ENCODE measurements at places on chromosomes 11 and 22.

- peak; percentile 97 for DNase-seq
- H3K36me3 ChIP-seq = peaks cover 70% of the 10 kb centered on the region
Observed at GRCh38 chr11:118338637-118339061, 3.9 kb downstream of the CD3D start.

DNA sequence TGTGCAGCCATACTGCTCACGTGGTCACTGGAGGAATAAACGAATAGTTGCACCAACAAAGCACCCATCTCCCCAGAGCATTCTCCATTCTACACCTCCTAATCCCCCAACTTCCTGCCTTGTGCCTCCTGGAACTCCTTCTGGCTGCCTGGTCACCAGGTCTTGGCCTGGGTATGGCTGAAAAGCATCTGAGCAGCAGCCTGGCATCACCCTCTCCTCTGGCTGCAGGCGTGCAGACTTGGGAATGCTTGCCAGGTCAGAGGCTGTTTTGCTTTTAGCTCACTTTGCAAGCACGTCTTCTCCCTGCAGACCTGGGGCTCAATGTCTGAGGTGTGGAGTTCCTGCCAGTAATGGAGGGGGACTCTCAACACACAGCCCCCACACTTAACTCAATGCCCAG is 33.3 kb upstream of the KCNJ11 start:
- H3K4me1 ChIP-seq = peaks cover 23% of the 10 kb centered on the region
- no peak for DNase-seq
- peaks cover 43% of the 10 kb centered on the region for H3K27me3 ChIP-seq
- H3K27ac ChIP-seq = no peak overlapping the region
- no peak overlapping the region for H3K4me3 ChIP-seq

DNA sequence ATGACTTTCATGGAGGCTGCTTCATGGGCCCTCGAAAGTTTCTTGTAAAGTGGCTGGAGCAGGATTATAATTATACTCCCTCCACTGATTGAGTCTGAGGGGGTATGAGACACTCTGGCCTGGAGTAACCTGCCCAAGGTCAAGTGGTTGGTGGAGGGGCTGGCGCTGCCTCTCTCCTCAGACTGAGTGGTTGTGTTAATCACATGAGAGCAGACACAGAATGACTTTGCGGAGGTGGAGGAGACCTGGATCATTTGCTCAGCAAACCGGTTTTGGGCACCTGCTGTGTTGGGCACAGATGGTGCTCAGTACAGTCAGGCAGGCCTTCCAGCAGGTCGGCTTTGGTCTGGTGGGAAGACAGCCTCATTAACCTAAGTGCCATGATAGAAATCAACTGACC is 11.8 kb downstream of the BCR start:
- peaks cover 7% of the 10 kb centered on the region for H3K36me3 ChIP-seq
- no peak overlapping the region for H3K27ac ChIP-seq
- H3K4me1 ChIP-seq = peaks cover 7% of the 10 kb centered on the region
- H3K4me3 ChIP-seq = no peak overlapping the region

GRCh38 chr11:118060081-118060661 is 16.7 kb upstream of the TMPRSS4 start:
- no peak overlapping the region for H3K27ac ChIP-seq
- no peak for DNase-seq
- H3K27me3 ChIP-seq = peaks cover 10% of the 10 kb centered on the region
- peaks cover 17% of the 10 kb centered on the region for H3K4me1 ChIP-seq
- no peak overlapping the region for H3K4me3 ChIP-seq

DNA sequence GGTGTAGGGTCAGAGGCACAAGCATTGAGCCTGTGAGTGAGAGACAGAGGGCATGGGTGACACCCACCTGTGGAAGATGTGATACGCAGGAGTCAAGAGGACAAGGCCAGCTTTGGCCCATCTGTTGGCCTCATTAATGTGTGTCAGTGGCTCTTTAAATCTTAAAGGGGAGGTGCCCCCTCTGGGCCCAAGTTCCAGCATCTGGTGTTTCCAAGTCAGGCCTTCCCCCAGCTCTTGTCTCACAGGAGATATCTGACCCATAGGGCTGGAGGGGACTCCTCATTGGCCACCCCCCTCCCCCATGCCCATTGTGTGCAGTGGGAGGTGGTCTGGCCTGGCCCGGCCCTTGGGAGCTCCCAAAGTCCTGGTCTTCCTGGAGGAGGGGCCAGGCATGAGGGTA is 8.9 kb downstream of the KCNK7 start:
- H3K27me3 ChIP-seq = no peaks in the 10 kb centered on the region
- peaks cover 57% of the 10 kb centered on the region for H3K4me1 ChIP-seq
- H3K27ac ChIP-seq = peak overlapping the region; percentile 71
- no peak for DNase-seq

GRCh38 chr11:85886089-85887056 is 31.2 kb downstream of the CCDC83 start:
- H3K27ac ChIP-seq = no peak overlapping the region
- no peak overlapping the region for H3K4me3 ChIP-seq
- no peaks in the 10 kb centered on the region for H3K4me1 ChIP-seq
- H3K36me3 ChIP-seq = no peaks in the 10 kb centered on the region
- no peak for DNase-seq
- H3K27me3 ChIP-seq = peaks cover 6% of the 10 kb centered on the region

DNA sequence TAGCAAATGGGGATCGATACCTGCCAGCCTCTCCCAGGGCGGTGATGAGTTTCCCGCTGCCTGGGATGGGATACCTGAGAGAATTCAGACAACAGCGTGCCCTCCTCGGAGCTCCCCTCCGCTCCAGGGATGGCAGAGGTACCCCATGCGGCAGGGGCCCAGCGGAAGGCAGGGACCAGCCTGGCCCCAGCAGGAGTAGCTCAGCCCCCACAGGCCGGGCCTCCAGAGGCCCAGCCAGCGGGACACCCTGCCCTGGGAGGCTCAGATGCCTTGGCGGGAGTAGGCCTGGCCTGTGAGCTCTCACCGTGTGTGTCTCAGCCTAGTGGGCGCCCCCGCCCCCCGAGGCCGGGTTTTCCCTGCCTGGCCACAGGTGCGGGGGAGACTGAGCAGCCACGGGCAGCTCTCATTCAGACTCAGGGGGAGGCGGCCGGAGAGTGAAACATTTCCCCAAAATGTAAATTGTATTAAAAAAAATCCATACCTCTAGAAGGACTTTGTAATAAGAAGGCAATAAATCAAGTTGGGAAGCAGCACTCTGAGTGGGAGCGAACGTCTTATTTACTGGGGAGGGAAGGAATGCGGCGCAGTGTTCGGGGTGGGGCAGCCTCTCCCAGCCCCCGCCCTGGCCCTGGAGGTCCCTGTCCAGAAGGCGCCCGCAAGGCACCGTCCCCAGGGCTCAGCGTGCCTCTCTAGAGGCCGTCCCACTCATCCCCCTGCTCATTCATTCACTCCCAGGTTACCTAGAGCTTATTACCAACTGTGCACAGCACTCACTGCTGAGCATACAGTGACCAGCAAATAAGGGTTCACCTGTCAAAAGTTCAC is 888.0 kb downstream of the BRD1 start:
- no peak for DNase-seq
- no peak overlapping the region for H3K4me3 ChIP-seq
- no peaks in the 10 kb centered on the region for H3K4me1 ChIP-seq
- no peak overlapping the region for H3K27ac ChIP-seq
- H3K36me3 ChIP-seq = no peaks in the 10 kb centered on the region

DNA sequence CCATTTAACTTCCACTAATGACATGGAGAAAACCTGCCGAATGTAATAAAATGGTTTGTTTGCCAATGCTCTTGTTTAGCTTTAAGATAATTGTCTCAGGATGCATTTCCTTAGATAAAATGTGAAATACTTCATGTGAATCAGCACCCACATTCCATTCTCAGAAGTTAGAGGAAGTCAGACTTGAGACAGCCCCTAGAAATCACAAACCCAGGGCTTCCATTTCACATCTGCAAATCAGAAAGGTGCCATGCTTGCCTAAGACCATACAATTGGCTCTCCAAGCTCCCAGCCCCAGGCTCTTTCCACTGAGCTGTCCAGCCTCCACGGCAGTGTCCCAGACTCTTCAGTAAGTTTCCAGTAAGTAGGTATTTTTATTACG is 35.6 kb upstream of the ADORA2A start:
- H3K4me3 ChIP-seq = no peak overlapping the region
- H3K36me3 ChIP-seq = peaks cover 38% of the 10 kb centered on the region
- H3K27ac ChIP-seq = peak overlapping the region; percentile 53
- peaks cover 27% of the 10 kb centered on the region for H3K4me1 ChIP-seq

GRCh38 chr22:40043081-40043480 is 48.3 kb downstream of the FAM83F start:
- DNase-seq = no peak
- H3K27me3 ChIP-seq = peaks cover 8% of the 10 kb centered on the region
- H3K36me3 ChIP-seq = peaks cover 4% of the 10 kb centered on the region
- H3K4me1 ChIP-seq = peaks cover 47% of the 10 kb centered on the region

DNA sequence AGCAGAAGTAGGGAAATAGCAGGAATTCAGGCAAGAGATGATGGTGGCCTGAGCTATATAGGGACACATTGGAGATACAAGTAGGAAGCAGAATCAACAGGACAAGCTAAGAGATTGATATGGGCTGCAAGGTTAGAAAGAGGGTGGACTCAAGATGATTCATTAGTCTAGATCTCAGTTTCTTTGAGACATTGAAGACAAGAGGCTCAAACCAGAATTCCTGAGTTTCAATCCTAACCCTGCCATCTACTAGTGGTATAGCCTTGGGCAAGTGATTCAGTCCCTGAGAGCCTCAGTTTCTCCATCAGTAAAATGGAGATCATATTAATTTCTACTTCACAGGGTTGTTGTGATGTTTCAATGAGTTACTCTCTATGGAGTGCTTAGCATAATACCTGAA is 53.1 kb upstream of the NAV2 start:
- peaks cover 6% of the 10 kb centered on the region for H3K4me1 ChIP-seq
- H3K36me3 ChIP-seq = no peaks in the 10 kb centered on the region
- DNase-seq = no peak
- no peak overlapping the region for H3K27ac ChIP-seq
- H3K27me3 ChIP-seq = peaks cover 4% of the 10 kb centered on the region

DNA sequence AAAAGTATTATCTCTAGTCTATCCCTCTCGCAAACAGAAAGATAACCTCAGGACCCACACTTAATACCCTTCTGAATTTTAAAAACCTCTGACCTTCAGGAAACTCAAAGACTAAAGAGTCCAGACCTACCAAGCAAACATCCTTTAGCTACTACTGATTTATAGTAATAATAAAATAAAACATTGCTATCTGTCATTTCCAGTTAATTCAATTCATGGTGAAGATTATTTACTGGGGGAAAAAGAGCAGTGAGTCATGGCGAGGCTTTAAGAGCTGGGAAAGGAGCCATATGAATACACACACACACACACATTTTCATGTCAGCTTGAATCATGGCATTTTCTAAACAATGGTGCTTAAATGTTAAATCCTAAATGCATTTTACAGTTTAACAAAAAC is 87.1 kb downstream of the FAM76B start:
- H3K27me3 ChIP-seq = no peaks in the 10 kb centered on the region
- H3K4me1 ChIP-seq = peaks cover 40% of the 10 kb centered on the region
- no peak for DNase-seq
- H3K27ac ChIP-seq = peak overlapping the region; percentile 54

GRCh38 chr22:46008291-46008690 is 31.3 kb upstream of the WNT7B start:
- H3K36me3 ChIP-seq = no peaks in the 10 kb centered on the region
- peaks cover 24% of the 10 kb centered on the region for H3K4me1 ChIP-seq
- H3K27me3 ChIP-seq = no peaks in the 10 kb centered on the region
- no peak for DNase-seq

DNA sequence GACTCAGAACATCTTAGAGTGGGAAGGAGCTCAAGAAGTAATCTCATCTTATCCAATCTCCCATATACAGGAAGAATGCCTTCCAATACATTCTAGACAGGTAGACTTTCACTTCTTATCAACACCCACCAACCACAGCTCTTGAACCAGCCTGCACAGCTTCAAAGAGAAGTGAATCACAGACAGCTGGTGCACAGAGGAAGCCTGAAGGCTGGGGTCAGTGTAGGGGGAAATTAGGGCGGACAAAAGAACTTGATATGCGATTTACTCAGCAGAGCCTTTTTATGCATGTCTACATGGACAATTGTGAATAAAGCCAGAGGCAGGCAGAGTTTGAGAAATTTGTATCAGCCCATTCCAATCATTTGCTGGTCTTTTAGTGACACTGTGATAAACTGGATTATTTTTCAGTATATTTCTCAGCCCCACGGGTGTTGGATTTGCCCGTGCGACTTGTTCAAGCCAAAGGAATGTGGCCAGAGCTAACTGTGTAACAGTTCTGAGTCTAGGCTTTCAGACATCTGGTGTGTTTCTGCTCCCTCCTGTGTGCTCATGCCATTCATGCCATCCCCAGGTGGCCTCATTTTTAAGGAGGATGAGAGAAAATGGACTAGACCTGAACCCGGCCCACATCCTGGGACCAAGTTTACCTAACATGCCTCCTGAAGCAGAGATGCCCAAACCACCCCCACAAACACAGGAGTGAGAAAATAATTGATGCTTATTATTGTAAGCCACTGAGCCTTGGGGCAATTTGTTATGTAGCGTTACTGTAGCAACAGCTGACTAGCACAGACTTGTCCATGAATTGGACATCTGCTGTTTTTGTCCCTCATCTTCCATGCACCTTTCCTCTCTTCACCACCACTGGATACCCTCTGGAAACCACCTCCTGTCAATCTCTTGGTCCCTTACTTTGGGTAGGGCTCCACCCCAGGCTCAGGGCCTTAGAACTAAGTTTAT is 137.5 kb upstream of the HSD17B12 start:
- H3K36me3 ChIP-seq = no peaks in the 10 kb centered on the region
- no peak overlapping the region for H3K4me3 ChIP-seq
- peaks cover 28% of the 10 kb centered on the region for H3K27me3 ChIP-seq
- H3K27ac ChIP-seq = no peak overlapping the region
- H3K4me1 ChIP-seq = no peaks in the 10 kb centered on the region

DNA sequence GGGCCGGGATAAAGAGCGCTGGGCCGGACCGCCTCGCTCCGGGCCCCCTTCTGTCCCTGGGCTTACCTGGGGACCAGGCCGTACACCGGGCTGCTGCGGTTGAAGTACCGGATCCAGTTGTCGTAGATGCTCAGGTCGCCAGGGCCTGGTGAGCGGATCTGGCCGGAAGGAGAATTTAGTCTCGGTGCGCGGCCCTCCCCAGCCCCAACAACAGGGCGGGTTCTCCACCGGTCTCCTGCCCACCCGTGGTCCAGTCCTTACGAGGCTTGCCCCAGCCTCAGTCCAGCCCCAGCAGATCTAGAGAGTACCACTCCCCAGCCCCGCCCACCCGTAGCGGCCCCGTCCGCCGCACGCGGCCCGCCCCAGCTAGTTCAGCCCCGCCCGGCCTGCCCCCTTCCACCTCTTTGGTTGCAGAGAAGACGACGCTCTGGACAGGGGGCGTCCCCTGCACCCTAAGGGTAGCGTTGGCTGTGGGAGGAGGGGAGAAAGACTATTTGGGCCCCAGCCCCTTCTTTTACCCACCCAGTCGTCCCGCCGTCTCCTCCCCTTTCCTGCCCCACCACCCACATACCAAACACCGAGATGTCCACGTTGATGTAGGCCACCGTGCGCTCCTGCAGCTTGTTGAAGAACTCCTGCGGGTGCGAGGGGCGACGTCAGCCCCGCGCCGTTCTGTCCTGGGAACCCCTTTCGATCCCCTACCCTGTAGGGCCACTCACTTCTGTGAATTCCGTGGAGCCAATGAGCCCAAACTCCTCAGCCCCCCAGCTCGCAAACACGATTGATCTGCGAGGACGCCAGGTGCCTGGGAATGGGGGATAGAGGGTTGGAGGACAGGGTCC is 6.8 kb downstream of the SAC3D1 start:
- peak overlapping the region; percentile 77 for H3K27ac ChIP-seq
- peaks cover 12% of the 10 kb centered on the region for H3K36me3 ChIP-seq
- no peak for DNase-seq
- peak overlapping the region; percentile 66 for H3K4me3 ChIP-seq
- no peaks in the 10 kb centered on the region for H3K27me3 ChIP-seq

Measured in activated CD8-positive, alpha-beta T cell treated with anti-CD3 and anti-CD28 coated beads, Interleukin-2, amount 10 ng/mL, durations not matched to agents 7 days and 5 days (primary cell).